CD4-positive, CD25-positive, alpha-beta regulatory T cell (primary cell): ENCODE measurements at places on chromosomes 1 and 21.

GRCh38 chr1:114979278-114979891 lies 50.2 kb upstream of the TSHB start:
- H3K27ac ChIP-seq: no peak overlapping the region
- no peaks in the 10 kb centered on the region for H3K4me1 ChIP-seq
- peak; percentile 58 for DNase-seq
- no peak overlapping the region for H3K4me3 ChIP-seq

DNA sequence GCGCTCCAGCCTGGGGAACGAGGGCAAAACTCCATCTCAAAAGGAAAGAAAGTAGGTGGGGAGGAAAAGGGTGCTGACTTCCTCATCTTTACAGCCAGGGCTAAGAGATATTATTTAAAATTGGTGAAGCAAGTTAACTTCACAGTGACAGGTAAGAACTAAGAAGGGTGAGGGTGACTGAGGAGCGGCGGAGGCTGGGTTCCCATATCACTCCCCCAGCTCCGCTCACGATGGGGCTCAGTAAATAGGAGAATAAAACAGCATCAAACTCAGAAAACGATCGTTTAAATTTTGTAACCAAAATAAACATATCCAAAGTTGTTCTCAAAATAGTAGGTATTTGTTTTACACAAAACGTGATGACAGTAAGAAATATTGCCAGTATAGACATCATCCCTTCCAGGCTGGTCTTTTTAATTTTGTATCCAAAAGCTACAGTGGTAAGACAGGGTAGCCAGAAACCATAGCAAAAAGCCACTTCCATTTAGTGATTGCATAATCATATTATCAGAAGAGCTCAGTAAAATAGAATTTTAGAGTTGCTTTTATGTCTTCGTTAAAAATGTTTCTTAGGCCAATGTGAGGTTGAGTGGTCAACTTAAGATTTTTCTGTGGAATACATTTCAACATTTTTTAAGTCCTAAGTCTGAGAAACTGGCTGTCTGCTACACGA lies 26.2 kb upstream of the ADARB1 start:
- H3K4me3 ChIP-seq: no peak overlapping the region
- no peak for DNase-seq
- H3K27me3 ChIP-seq: peaks cover 4% of the 10 kb centered on the region
- H3K36me3 ChIP-seq: no peaks in the 10 kb centered on the region
- no peaks in the 10 kb centered on the region for H3K4me1 ChIP-seq
- no peak overlapping the region for H3K27ac ChIP-seq

DNA sequence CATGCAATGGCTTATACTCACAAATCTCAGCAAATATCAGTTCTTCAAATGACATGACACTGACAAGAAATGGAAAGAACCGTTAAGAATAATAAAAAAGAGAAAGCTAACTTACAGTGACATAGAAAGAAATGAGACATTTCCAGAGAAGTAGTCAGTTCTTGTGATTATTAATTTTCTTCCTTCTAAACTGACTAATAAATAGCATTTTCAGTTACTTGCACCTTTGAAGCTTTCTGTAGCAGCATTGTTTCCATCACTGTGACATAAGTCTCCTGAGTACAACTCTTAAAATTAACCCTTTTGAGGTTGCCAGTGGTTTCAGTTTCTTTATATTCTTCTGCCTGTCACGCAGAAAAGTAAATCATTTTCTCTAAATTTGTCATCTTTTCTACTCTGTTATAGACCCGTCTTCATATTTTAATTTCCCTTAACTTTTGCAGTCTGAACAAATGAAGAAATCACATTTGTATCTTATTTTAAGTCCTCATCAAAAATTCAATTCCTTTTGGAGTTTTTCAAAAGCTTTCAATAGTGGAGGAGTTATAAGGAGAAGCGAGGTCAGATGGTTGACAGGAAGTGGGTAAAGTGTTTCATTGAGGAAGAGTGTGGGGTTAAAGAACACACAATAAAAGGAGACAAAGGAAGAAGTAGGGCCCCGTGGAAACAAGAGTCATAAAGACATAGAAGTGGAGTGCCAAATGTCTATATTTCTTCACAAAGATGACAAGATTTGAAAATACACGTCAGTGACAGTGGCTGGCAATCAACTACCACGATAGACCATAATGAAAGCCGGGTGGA lies 57.9 kb upstream of the S1PR1 start:
- H3K27ac ChIP-seq: peak overlapping the region; percentile 64
- DNase-seq: no peak
- peak overlapping the region; percentile 54 for H3K4me3 ChIP-seq
- H3K4me1 ChIP-seq: peaks cover 21% of the 10 kb centered on the region

- H3K27me3 ChIP-seq: no peaks in the 10 kb centered on the region
- no peak overlapping the region for H3K4me3 ChIP-seq
- H3K4me1 ChIP-seq: peaks cover 17% of the 10 kb centered on the region
- H3K36me3 ChIP-seq: no peaks in the 10 kb centered on the region
- H3K27ac ChIP-seq: no peak overlapping the region
Observed at GRCh38 chr1:218281285-218281684, 3.8 kb upstream of the RRP15 start.

GRCh38 chr1:6513320-6513801 lies 21.9 kb upstream of the PLEKHG5 start:
- H3K4me3 ChIP-seq: no peak overlapping the region
- no peak overlapping the region for H3K27ac ChIP-seq
- no peaks in the 10 kb centered on the region for H3K36me3 ChIP-seq
- DNase-seq: no peak
